Frontal cortex (tissue), 4 donors: ENCODE measurements at places on chromosomes 13 and 19.
A peak's percentile ranks its signal among the peaks of the same experiment; 100 is the strongest.

DNA sequence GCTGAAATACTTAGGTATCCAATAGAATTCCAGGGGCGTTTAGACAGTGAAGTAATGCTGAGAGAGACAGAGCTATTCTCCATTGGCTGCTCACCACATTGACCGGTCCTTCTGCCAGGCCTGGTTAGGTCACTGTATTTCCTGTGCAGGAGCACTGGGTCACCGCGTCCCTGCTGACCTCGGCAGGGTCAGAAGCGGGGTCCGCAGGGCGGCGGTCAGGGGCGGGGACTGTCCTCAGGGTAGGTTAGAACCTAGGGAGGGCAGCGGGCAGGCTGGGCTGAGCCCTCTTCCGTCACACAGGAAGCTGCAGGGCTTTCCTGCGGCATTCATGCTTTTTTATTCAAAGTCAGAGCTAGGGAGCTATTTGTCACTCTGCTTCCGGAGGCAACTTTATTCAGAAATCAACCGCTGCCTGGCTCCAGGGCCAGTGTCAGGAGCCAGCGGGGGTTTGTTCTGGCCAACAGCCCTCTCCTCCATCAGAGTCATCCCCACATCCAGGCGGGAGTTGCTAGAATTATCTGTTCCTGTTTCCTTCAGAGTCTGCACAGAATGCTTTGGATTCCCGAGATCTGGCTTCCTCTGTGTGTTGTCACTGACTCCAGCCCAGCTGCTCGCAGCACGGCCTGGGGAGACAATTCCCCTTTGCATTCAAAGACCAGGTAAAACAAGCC lies 81.2 kb upstream of the WASF3 start:
- DNase-seq: no peak

- DNase-seq: no peak
Observed at GRCh38 chr13:66102864-66103263, 1127.3 kb downstream of the PCDH9 start.

DNA sequence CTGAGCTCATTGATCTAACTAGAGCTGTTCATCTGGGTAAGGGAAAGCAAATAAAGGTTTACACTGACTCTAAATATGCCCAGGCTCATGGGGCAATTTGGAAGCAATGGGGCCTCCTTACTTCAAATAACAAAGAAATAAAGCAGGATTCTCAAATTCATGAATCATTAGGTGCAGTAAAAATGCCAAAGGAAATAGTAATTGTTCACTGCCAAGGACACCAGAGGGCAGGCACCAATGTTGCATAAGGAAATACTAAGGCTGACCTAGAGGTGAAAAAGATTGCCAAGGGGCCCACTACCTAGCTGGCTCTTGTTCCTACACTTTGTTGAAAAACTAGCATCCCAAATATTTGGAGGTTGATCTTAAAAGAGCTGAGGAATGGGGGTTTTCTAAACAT lies 1686.7 kb upstream of the MIR17HG start:
- no peak for DNase-seq

- DNase-seq: no peak
Observed at GRCh38 chr13:64928696-64929499, 2301.2 kb downstream of the PCDH9 start.

GRCh38 chr13:93151277-93151676 lies 75.3 kb upstream of the GPC6 start:
- no peak for DNase-seq

GRCh38 chr13:80924596-80924995 lies 583.7 kb upstream of the SPRY2 start:
- no peak for DNase-seq

DNA sequence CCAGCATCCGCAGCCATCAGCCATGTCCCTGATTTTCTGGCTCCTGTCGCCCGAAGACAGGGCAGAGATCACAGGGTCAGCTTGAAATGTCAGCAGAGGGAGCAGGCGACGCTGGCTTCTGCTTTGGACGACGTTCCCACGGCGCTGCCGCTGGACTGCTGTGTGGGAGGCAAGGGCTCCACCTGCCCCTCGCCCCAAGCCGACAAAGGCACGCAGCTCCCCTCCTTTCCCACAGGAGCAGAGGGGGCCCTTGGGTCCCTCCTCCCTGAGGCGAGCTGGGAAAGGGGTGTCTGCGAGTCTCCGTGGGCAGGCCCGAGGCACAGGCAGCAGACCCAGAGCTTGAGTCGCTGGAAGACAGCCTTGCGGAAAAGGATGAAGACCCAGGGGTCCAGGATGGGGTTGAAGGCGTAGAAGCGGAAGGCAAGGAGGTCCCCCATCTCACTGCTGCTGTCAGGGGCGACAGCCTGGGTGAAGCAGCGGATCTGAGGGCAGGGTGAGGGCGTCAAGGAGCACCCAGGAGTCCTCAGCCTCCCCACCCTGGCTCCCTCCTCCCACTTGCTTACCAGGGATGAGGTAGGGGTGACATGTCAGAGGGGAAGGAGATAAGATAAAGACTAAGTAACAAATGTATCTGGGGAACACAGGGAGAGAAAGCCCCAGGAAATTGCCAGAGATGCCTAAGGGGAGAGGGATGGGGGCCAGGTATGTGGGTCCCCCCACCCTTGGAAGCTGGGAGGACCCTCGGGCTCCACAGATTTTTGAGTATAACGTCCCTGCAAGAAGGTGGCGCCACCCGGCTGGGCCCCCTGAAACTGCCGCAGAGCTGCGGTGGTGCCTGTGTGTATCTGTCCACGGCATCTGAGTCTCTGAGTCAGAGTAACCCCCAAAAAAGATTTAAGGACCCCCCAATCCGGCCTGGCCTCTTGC lies 3.4 kb downstream of the PTGIR start:
- DNase-seq: no peak

DNA sequence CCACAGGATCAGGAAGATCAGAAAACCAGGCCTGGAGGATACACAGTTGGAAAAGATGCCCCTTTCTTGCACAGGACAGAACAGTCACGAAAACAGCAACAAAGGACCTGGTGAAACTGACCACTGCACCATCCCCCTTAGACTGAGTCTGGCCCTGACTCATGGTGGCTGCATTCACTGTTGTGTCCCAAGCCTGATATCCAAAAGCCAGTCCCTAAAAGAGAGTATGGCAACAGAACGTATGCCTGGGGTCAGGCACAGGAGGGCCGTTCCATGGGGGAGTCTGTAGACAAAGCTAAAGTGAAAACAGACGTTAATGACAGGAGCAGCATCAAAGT lies 301.1 kb upstream of the NBEA start:
- DNase-seq: no peak

DNA sequence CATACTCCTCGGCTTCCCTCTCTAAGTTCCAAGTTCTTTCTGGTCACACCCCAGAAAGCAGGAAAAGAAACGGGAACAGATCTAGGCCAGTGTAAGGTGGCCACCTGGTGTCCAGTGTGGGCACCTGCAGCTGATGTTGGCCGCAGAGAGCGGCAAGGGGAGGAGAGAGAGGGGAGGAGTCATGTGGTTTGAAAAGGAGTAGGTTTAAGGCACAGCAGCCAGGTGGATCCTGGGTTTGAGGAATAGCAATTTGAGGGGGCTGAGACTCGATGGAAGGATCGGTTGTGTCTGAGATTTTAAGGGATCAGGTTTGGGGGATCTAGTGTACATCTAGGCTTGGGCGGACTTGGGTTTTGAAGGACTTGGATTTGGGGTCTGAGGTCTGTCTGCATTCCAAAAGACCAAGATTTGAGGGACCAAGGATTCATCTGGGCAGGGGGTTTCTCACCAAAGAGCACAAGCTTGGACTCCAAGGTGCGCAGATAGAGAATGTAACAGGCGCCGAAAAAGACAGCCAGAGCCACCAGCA lies 1.2 kb downstream of the RABAC1 start:
- peak; percentile 72 for DNase-seq

GRCh38 chr13:51778392-51778791 lies 25.6 kb downstream of the DHRS12 start:
- no peak for DNase-seq

- no peak for DNase-seq
Observed at GRCh38 chr13:30690282-30691188, 44.8 kb upstream of the ALOX5AP start.

- DNase-seq: no peak
Observed at GRCh38 chr19:38264486-38265212, at the start of gene SPINT2. SPINT2 (plus strand) TSS chr19:38264573; CDS start chr19:38264893, 320 bp downstream.

GRCh38 chr19:42411581-42412178 lies 15.5 kb downstream of the LIPE start:
- no peak for DNase-seq

GRCh38 chr13:33744589-33745369 lies 73.2 kb upstream of the RFC3 start:
- no peak for DNase-seq

DNA sequence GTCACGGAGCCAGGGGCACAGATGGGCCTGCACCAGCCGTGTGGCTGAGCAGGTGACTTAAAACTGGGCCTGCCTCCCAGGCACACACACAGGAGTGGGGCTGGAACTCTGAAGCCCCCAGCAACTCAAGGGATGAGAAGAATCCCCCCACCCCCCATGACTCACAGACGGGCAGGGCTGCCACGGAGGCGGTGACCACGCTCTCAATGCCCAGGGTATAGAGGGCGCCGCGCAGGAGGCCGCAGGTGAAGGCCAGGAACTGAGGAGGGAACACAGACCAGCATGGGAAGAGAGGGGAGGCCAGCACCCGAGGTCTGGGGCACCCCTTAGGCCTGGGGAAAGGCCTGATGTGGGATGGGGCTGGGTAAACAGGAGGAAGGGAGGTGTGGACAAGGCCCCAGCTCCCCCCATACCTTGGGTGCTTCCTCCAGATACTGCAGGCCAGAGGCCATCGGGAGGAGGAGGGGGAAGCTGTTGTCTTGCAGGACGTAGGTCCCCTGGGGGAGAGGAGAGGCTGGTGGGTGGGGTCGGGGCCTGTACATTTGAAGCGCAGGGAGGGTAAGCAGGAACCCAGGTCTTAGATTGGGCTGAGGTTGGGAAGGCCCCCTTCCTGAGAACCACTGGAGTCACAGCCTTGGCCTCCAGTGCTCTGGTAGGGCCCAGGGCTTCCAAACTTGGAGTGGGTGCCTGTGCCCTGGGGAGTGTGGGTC lies 3.1 kb upstream of the NKPD1 start:
- no peak for DNase-seq

GRCh38 chr13:32728327-32728726 lies 142.1 kb downstream of the PDS5B start:
- DNase-seq: no peak

GRCh38 chr13:57629391-57629804 lies 2.1 kb upstream of the PCDH17 start:
- DNase-seq: peak; percentile 34

DNA sequence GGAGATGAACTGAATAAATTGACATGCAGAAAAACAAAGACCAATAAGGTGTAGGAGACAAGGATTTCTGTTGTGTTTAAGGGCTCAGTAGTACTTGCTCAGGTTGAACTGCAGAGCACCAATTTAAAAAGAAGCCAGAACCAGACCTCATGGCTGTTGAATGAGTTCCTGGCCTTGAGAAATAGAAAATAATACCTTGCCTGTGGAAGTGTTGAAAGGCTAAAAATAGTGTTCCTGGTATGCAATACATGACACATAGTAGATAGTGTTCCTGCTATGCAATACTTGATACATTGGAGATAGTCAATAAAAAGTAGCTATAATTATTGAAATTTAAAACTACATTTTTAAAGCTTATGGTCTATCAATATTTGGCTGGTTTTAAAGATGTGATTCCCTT lies 595.8 kb downstream of the PCDH9 start:
- DNase-seq: no peak

GRCh38 chr19:50557009-50557613 lies 11.1 kb downstream of the LRRC4B start:
- no peak for DNase-seq

GRCh38 chr19:58305065-58305931 lies at the start of gene ERVK3-1:
ERVK3-1 (plus strand) TSS chr19:58305377; CDS start chr19:58312169, 6,792 bp downstream.
- peak; percentile 94 for DNase-seq

DNA sequence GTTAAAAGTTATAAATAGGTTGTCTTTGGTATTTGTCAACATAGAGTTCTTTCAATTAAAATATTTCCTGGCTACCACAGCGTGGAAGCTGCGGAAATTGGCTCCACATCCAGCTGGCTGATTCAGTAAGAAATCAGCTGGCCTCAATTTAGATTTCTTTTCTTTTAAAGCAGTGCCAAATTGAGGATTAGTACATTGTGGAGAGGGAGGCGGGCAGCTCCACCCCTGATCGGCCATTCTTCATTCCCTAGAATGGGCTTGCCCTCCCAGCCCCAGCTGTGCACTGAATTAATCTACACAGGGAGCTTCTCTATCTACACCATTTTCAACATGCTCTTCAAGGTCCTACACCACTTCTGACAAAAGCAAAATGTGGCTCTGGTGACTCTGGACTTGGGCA lies 624.8 kb downstream of the DACH1 start:
- no peak for DNase-seq

DNA sequence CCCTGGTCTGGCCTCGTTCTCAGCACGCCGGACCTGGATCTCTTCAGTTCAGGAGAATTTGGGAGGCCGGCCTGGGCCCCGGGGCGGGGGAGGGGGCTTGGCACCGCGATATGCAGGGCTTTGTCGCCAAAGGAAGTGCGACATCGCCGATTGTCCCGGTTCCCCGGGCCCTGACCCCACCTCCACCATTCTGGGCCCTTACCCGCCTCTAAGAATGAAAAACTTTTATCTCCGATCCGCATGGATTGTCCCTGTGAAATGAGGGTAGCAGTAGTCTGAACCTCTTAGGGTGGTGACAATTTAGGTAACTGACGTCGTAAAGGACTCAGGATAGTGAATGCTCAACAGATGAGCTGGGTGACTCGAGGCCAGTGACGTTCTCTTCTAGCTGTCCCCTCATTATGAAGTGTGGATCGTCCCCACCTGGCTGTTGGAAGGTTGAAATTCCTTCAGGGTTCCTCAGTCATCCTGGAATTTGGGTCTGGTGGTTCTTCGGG lies 650 bp downstream of the DDA1 start:
- no peak for DNase-seq

DNA sequence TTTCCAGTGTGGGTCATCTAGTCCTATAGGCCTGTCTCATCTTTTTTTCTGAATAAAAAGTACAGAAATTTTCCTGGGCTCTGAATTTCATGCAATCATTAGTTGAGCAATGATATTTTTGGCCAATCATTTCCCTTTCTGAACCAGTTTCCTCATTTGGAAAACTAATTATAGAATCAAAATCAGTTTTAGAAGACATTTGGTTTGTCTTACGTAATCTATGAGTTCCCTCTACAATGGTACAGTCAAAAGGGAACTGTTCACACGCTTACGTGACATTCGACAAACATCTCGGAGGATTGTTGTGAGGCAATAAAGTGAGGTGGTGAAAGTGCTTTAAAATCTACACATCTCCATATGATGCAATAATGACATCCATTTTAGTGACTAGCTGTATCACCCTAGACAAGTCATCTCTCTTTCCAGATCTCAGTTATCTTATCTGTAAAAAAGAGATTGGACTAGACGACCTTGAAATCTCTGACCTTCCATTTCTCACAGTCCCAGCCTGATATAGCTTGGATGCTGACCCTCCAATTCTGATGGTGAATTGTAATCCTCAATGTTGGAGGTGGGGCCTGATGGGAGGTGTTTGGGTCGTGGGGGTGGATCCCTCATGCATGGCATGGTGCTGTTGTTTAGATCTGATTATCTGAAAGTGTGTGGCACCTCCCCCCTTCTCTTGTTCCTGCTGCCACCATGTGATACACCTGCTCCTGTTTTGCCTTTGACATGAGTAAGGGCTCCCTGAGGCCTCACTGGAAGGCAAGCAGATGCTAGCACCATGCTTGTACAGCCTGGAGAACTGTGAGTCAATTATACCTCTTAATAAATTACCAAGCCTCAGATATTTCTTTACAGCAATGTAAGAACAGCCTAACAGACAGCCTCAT lies 26.7 kb downstream of the FLT1 start:
- DNase-seq: no peak
